HTR-8/SVneo (cell line): ENCODE measurements at places on chromosomes 3 and 15.

GRCh38 chr3:185421577-185422232 is 58.8 kb downstream of the MAP3K13 start:
- DNase-seq: no peak

GRCh38 chr15:90701880-90702630 is 15.1 kb upstream of the BLM start:
- DNase-seq: no peak

DNA sequence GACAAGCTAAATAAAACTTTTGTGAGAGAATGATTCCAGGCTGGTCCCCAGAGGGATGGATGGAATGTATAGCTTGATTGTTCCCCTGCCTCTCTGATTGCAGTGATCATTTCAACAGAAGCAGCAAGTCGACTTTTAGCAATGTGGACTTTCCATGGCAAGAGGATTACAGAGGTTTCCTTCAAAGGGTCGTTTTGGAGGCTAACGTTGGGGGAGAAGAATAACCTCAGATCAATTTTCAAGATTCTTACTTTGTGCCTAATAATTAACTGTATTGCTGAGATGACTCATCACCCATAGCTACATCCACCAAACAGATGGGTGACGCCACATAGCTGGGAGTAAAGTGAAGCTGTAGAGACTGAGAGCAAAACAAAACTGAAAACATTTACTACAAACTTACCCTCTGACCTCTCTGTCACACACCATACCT is 79.9 kb downstream of the GTPBP8 start:
- no peak for DNase-seq

DNA sequence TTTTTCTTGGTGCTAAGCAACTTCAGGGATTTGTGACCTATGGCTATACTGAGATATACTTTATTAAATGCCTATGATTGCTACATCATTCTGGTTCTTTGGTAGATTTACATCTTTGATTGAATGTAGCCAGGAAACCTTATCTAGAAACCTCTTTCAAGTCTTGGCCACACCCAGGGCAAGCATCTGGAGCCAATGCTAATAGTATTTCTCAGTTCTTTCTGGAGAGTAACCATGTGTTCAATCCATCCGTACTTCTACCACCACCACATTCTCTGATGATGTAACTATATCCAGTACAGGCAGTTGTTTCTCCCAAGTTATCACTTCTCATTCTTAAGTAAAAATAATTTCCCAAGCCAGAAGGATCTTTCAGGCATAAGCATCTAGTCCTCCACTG is 69.0 kb downstream of the NME9 start:
- no peak for DNase-seq
